ENCODE measurements at places on chromosomes 16 and 17. TPM values are rescaled to one million over a fixed set of nuclear protein-coding genes. Genes with fewer than 3 reads are reported as not detected.

GRCh38 chr16:15607700-15608396 is 35.1 kb downstream of the MARF1 start:
- DNase-seq: no peak

- no peak for DNase-seq
These were observed 8.4 kb downstream of the NDUFAB1 start for GRCh38 chr16:23587726-23588125.

- DNase-seq: no peak
These were observed 46.6 kb downstream of the PIK3R5 start for GRCh38 chr17:8918807-8919465.

GRCh38 chr16:16062023-16062937 is 112.9 kb downstream of the ABCC1 start:
- DNase-seq: peak; percentile 61

DNA sequence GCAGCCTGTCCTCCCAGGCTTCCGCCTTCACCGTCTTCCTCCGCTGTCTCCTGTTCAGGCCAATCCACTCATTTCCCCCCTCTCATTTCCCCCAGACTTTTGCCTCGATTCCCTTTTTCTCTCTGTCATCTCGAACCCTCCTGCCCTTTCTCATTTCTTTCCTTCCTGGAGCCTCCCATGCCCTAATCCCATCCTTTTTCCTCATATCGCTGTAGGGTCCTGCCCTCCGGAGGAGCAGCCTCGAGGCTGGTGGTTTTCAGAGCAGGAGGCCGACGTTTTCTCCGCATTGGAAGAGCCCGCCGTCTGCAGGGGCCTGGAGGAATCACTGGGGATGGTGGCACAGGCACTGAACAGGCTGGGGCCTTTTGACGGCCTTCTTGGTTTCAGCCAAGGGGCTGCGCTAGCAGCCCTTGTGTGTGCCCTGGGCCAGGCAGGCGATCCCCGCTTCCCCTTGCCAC is 597 bp downstream of the OVCA2 start:
- no peak for DNase-seq

GRCh38 chr17:44636562-44636961 is 19.7 kb upstream of the MEIOC start:
- no peak for DNase-seq

DNA sequence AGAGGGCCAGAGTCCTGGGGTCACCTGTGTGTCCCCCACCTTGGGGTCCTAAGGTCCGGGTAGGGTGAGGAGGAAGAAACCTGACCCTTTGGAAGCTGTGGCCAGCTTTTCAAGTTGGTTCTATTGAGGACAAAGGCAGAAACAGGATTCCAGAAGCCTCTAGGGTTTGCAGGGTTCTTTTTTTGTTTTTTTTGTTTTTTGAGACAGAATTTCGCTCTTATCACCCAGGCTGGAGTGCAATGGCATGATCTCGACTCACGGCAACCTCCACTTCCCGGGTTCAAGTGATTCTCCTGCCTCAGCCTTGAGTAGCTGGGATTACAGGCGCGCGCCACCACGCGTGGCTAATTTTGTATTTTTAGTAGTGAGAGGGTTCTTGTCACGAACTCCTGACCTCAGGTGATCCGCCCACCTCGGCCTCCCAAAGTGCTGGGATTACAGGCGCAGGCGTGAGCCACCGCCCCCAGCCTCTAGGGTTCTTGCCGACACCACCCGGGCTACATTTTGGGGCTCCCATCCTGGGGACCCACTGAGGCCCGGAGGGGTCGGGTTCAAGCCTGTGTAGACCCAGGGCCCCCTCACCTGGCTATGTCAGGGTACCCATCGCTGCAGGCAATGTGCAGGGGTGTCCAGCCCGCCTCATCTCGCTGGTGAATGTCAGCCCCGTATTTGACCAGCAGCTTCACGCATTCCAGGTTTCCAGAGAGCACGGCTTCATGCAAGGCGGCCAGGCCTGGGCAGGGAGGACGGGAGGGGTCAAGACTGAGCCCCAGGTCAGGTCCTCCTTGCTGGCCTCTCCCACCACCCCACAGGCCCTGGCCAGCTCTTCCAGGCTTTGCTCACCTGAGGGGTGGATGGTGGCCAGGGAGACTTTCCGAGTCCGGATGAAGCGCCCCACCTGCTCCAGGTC is 674 bp downstream of the PPP1R27 start:
- no peak for DNase-seq

- DNase-seq: no peak
These were observed 338.7 kb downstream of the ABCC12 start for GRCh38 chr16:47817048-47817447.

DNA sequence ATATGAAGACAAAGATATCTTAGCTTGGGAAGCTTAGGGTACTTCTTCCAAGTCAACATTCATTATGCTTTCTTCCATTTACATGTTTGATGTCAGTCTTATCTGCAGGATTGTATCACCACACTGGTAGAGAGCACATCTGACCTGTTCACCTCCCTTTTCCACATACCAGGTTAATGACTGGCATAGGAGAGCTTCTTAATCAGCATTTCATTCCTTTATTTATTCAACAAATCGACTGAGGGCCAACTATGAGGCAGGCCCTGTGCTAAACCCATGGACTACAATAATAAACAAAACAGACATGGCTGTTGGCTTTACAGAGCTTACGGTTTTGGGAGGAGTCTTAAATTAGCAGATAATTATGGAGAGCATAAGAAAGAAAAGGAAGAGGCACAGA is 378.1 kb upstream of the CDH11 start:
- no peak for DNase-seq

DNA sequence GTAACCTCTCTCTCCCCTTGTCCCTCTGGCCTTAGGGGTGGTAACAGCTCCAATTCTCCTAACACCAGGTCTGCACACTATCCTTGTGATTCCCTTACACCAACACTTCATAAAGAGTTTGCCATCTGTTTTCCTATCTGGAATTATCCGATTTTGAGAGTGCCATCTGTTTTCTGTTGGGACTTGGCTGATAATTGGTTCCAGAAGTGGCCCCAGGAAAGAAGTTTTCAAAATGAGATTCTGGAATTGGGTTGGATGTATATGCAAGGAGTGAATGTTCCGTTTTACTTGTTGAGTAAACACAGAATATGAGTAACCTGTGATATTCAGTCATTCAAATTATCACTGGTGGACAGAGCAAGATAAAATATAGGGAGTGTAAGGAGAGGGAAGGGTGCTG is 134.1 kb upstream of the HS3ST3A1 start:
- no peak for DNase-seq

GRCh38 chr16:70661534-70661917 is 15.2 kb downstream of the IL34 start:
- no peak for DNase-seq

GRCh38 chr17:1256699-1257098 is 13.5 kb upstream of the BHLHA9 start:
- peak; percentile 17 for DNase-seq

DNA sequence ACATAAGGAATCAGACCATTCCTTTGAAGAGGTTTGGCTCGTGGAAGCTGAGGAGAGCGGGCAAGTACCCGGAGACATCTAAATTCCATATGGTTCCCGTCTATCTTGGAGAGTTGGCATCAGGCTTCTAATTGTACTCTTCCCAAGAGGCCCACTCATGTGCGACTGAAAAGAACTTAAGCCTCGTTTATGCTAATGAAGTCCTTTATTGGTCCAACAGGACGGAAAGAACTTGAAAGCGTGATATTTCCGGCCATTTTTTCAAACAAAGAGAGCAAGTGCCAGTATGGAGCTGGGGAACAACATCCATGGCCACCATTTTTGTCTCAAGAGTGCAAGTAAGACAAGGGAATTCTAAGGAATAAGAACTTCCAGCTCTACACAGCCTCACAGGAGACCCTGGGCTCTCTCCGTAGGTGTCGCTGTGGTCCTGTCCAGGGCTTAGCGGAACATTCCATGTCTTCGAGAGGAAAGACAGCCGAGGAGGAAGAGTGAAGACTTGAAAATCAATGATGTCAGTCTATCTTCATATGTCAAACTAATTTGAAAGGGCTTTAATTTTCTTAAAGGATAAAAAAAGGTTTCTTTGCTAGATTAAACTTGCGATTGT is 566.0 kb upstream of the PSMD7 start:
- no peak for DNase-seq

GRCh38 chr16:31253642-31254045 is 6.1 kb upstream of the ITGAM start:
- peak; percentile 45 for DNase-seq

DNA sequence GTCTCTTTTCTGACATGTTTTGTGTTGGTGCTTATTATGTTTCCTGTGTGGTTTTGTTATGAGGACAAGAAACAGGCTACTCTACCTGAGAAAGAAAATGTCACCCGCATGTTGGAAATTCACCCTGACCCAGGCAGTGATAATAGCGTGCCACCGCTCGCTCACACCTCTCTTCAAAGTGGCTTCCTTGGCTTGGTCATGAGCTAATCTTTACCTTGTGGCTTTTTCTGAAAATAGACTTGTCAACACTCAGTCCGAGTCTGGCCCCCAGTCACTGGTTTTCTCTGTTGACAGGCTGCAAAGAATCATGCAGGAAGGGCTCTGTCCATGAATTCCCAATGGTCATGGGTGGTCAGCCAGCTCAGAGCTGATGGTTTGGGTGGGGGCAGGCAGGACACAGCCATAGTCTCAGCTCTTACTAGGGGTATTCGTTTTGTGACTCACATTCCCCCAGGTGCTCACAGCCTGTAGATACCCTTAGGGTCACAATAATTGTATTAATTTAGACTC is 121.3 kb upstream of the CACNG5 start:
- no peak for DNase-seq

- no peak for DNase-seq
These were observed 72.1 kb downstream of the COPRS start for GRCh38 chr17:31786796-31787481.

- no peak for DNase-seq
These were observed 24.7 kb downstream of the SSH2 start for GRCh38 chr17:29905086-29905878.

DNA sequence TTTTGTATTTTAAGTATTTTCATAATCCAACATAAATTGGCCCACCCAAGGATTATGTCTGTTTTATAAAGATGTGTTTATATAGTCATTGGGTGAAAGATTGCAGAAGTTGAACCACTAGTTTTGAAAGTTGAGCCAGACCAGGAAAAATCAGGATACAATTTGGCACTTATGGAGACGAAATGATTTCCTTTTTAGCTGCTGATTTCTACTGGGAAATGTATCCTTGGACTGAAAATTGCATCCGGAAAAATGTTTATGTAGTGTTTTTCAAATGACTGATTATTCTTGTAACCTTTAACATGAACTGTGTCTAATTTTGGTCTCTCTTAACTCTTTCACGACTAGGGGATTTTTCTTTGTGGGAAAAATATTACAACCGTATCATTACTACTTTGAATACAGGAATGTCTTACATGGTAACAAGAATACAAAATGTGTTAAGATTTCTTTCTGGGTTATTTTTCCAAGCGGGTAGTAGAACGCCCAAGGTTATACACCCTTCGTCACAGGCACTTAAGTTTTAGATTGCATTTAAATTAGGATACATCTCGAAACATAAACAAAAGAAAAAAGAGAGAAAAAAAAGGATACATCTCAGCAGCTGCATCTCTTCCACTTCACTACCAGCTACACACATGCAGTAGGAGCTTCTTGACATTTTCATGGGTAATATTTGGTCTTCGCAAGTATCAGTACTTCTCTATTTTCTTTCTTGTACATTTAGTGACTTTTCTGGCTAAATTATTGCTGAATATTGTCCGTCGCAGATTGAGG is 273.0 kb upstream of the TBX2 start:
- DNase-seq: no peak

GRCh38 chr17:12790249-12791106 is 1.2 kb downstream of the ARHGAP44 start:
- no peak for DNase-seq

GRCh38 chr17:29722411-29723198 is 99.9 kb upstream of the CORO6 start:
- peak; percentile 47 for DNase-seq

GRCh38 chr16:31250782-31251384 is 8.9 kb upstream of the ITGAM start:
- DNase-seq: peak; percentile 22

DNA sequence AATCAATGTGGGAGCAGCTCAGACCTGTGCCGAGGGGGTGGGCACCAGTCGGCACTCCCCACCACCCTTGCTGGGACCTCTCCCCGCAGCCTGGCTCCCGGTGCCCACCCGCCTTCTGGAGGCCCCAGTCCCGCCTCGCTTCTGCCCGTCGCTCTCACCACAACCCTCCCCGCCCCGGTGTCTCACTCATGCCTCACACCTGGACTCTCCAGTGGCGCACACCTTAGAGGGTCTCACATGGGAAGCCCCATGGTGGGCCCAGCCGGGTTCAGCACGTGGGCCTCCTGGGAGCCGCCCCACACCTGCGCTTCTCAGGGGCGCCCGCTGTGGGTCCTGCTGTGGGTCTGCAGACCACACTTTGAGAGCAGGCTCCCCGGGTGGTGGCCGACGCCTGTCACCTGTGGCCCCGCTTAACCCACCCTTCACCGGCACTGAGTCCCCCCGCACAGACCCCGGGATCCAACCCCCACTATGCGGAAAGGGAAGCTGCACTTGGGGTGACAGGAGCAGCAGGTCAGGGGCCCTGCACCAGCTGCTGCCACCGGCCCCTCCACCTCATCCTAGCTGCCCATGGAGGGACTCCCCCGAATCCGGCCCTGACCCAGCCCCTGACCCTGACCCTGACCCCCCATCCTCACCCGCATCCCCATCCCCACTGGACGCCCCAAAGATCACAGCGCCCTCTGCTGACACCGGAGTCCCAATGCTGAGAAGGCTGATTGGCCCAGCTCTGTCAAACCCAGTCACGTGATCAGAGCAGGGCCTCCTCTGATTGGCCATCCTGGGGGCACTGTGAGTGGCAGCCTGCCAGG is 27.4 kb upstream of the SLC38A10 start:
- peak; percentile 53 for DNase-seq

DNA sequence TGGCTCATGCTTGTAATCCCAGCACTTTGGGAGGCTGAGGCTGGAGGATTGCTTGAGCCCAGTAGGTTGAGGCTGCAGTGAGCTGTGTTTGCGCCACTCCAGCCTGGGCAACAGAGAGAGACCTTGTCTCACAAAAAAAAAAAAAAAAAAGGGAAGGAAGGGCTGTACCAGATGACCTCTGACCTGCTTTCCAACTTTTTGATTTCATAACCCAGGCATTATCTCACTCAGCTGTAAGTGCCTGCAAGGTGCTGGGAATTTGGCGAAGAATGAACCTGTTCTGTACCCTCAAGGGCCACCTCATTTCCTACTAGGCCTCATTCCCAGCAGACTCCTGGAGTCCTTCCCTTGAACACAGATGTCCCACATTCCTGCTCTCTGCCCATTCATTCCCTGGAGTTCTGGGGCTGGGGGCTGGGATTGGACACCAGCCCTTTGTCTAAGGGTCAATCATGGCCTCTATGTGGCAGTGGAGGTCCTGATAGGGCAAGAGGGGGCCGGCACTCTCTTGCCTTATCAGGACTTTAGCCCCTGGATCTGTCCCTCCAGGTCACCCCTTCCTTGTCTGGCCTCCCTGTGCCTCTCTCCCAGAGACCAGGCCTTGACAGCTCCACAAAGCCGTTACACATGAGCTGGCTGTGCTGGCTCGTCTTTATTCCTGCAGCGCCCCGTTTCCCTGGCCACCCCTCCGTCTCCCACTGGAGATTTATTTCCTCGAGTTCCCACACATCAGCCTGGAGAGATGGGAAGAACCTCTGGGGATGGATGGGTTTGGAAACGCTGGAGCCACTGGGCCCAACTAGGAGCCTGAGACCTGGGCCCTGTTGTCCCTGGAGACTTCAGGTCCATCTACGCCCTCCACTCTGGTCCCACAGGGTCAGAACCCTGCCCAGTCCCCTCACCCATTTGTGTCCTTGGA is 821 bp upstream of the GFAP start:
- no peak for DNase-seq

Gene SLC13A5
- total RNA-seq: not detected

Gene CDC6
- 81.1 TPM for total RNA-seq

Gene NBR1
- 54.3 TPM for total RNA-seq

Gene MYL11
- total RNA-seq: not detected

Gene PIGW
- total RNA-seq: 15.2 TPM

Gene SOX15
- total RNA-seq: 0.71 TPM

Gene IGSF6
- total RNA-seq: 0.15 TPM

Gene ACSM2A
- total RNA-seq: not detected
